ENCODE measurements at places on chromosomes 5 and 9. TPM values are rescaled to one million over a fixed set of nuclear protein-coding genes. Genes with fewer than 3 reads are reported as not detected.

BTNL8 gene
- not detected for total RNA-seq

- no peak for DNase-seq
Observed at GRCh38 chr9:68446836-68447235, 90.4 kb downstream of the PGM5 start.

RFX3 gene
- 35.6 TPM for total RNA-seq

SMIM33 gene
- total RNA-seq = not detected

GRCh38 chr9:135077497-135078200, 9.8 kb upstream of the OLFM1 start:
- DNase-seq = peak; percentile 44

CLIC3 gene
- 1.5 TPM for total RNA-seq

GRCh38 chr5:77645158-77645994, 6.9 kb upstream of the OTP start:
- peak; percentile 64 for DNase-seq

DNA sequence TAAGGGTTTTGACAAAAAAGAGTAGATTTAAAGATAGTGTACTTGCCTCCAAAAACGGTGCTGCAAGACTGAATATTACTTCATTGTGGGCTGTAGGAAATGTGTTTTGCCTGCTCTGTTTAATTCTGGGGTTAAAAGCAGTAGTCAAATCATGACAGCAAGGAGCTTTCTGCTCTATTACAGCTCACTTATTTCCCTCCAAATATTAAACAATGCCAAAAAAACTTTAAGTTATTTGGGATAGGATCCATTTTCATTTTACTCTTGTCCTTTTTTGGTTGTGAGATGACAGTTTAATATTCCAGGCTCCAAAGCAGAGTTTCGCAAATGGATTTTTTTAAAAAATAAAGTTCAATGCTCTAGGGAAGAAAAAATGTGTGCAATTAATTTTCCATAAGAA, 340.4 kb upstream of the RGMB start:
- no peak for DNase-seq

DNA sequence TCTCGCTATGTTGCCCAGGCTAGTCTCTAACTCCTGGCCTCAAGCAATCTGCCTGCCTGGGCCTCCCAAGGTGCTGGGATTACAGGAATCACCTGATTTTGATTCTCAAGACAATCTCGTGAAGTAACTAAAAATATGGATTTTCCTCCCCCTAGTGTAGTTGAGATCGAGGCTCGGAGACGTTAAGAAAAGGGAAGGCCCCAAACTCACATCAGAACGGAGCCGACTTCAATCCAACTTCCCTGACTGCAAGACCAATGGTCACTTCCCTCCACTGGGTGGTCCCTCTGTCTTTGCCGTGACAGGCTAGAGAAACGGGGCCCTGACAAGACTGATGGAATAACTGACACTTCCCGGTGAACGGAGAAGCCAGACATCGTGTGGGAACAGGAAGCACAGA, 28.3 kb downstream of the BARHL1 start:
- DNase-seq = no peak

- DNase-seq = no peak
Observed at GRCh38 chr9:13902286-13903066, 411.5 kb downstream of the NFIB start.

DNA sequence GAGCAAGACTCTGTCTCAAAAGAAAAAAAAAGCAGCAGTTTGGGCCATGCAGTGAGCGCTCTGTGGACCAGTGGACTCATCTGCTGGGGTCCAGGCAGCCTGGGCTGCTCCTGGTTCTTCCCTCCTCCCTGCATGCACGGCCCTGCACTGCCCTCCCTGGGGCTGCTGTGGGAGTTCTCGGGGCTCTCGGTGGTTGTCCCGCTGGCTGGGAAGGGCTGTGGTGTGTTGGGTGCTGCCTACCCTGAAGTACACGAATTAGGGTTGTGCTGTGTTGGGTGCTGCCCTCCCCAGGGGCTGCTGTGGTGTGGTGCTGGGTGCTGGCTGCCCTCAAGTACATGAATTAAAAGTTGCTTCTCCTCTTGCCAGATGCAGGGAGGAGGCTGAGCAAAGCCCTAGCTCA, 18.3 kb upstream of the CLPTM1L start:
- DNase-seq = no peak

DNA sequence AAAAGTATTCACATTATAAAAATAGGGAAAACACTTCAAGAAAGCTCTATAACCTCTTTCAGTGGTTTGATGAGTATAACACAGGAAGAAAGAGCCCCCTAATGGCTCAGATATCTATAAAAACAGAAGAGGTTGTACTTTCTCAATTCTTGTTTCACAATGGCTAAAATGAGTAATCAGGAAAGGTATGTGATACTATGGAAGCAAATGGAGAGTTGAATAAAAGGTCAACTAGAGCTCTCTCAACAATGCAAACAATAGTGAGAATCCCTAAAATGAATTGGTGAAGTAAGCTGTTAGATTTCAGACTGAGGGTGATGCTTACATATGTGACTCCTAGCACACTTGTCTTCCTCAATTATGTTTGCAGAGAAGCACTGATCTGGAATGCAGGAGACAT, 584.6 kb upstream of the CDH18 start:
- no peak for DNase-seq

GRCh38 chr5:137603356-137603755, 104.2 kb upstream of the SPOCK1 start:
- no peak for DNase-seq

MED7 gene
- total RNA-seq = 11.1 TPM

SLC1A3 gene
- 55.0 TPM for total RNA-seq

- no peak for DNase-seq
Observed at GRCh38 chr5:94782383-94782782, 163.9 kb downstream of the SLF1 start.

DNA sequence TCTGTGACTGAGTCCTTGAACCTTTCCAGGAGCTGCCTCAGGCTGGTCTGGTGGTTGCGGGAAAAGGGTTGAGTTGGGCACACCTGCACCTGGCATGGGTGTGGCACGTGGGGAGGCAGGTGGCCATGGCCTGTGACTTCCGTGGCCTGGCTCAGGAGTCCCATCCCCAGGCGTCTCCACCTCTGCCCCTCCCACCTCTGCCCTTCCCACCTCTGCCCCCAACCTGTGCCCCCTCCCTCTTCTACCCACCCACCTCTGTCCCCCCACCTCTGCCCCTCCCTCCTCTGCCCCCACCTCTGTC, 1.9 kb upstream of the QRFP start:
- no peak for DNase-seq

DNA sequence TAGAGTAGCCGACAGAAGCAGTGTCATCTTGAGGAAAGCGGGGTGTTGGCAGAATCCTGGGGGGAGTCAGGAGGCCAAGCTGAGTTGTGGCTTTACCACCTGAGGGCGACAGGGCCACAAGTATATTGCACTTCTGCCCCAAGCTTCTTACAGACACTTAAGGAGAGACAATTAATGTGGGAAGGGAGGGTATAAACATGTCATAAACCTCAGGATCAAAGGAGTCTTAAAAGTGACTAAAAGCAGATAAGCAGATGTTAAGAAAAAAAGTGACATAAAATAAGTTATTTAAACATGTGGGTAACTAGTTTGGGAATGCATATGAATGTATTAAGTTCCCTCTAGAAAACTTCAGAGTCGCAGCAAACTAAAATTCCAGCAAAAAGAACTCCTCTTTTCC, 63.9 kb downstream of the ERAP1 start:
- no peak for DNase-seq

PSMB7 gene
- total RNA-seq = 139 TPM

GRCh38 chr9:128819716-128820664, 1.7 kb downstream of the ENDOG start:
- no peak for DNase-seq

DNA sequence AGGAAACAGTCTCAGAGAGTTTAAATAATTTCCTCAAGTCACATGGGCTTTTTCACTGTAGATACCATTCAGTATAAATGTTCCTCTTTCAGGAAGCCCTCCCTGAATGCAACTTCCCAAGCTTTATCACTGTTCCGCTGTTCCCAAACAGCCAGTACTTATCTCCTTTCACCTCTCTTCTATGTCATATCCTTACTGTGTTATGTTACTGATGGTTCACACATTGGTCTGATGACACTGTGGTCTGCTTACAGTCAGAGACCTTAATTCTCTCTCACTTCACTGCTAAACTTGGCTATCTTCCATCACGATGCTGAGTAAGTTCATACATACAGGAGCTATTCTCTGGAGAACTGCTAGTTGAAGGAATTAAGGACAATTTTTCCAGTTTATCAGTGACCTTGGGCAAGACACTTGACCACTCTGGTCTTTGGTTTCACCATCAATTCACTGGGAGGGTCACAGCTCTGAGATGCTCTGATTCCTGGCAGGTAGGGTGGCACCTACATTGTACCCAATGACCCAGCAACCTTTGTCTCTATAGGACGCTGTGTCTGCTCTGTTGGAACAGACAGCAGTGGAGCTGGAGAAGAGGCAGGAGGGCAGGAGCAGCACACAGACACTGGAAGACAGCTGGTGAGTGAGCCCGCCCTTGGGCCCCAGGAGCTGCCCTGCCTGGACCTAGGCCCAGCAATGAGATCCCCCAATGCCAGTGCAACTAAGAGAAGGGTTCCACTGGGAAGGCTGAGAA, 42.1 kb upstream of the RARS1 start:
- no peak for DNase-seq

GRCh38 chr5:157689942-157690689, 18.8 kb downstream of the C5orf52 start:
- DNase-seq = no peak

PJA2 gene
- total RNA-seq = 69.2 TPM

GRCh38 chr5:5799826-5800225, 377.3 kb downstream of the ICE1 start:
- no peak for DNase-seq

DNA sequence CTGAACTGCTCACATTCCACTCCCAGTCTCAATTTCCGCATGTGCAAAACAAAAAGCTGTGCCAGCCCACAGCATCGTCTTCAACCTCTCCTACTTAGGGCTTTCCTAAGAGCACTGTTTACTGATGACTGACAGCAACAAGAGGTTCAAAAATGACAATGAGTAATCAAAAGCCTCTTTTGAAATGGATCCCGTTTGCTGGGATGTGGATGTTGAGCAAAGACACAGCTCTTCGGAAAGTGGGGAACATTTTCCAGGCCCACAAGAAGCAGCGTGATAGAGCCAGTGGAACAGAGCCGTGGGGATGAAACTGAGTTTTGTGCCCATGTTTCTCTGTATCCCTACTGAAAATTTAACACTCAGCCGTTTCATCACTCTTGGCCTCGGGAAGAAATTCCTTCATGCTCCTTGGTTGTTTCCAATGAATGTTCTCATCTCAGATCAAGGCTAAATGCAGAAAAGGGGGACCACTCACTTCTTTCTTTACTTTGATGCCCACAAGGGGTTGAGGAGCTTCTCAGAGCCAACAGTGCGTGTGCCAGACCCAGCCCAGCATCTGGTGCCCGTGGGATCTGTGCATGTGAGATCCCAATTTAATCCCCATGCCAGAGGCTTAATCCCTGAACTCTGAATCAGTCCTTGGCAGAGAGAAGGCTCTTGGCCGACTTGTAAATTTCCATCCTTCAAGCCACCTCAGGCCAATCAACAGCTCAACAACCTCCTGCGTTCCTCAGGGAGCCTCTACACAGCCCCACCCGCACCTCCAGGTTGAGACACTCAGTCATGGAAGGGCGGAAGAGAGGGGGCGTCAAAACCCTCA, 230.2 kb upstream of the DAPK1 start:
- DNase-seq = no peak

- DNase-seq = no peak
Observed at GRCh38 chr5:28903643-28904042, 1865.3 kb upstream of the CDH9 start.

- no peak for DNase-seq
Observed at GRCh38 chr9:91415290-91415689, 8.3 kb downstream of the NFIL3 start.

DNA sequence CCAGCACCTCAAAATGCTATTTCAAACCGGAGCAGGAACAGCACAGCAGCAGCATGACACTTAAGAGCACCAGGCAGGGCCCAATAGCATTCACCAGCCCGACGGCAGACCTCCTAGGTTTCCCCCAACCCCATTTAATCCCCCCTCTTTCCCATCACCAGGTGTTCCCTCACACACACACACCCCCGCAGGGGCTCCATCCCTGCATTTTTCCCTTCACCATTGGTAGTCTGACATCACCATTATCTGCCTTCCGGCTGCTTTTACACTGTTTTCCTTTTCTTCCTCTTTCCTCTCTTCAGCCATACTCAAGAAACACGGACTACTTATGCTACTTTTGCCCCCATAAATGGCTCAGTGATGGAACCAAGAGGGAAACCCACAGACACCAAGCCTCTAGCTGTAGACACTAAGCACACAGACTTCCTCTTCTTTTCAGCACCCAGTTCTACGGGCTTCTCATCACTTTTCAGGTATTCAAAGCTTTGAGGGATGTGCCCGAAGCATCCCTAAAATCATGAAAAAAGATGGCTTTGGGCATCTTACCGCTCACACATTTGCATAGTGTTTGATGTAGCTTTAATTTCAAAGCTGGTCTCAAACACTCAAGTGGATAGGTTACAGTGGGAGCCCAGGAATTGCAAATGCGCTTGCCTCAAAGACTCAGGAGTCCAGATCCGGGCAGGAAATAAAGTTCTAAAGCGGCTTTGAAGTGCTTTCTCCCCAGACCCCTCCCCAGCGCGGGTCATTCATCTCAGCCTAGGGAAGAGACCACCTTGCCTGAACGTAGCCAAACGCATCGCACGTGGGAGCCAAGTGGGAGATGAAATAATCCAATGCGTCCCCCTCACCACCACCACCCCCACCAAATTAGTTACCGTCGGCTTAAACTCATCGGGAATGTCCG, 141.5 kb downstream of the TSSK1B start:
- DNase-seq = no peak

DNA sequence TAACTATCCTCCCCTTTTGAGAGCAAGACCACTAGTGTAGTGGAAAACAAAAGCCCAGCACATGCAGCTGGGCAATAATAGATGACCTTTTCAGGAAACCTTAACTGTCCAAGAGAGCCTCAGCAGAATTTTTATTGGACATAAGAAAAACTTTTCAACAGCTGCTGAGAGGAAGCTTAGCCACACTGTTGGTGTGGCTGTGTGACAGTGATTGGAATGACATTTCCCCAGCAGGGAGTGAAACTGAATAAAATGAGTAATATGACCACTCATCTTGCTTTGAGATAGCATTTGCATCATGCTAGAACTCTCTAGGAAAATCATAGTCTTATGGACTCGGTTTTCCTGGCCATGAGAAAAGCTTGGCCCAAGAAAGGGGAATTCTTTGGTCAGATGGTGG, 687.8 kb downstream of the SLCO4C1 start:
- DNase-seq = no peak

AFF4 gene
- 117 TPM for total RNA-seq

BRD9 gene
- total RNA-seq = 58.9 TPM

- DNase-seq = no peak
Observed at GRCh38 chr5:83092619-83093018, 15.3 kb downstream of the XRCC4 start.

CDKN2A gene
- total RNA-seq = 86.1 TPM

DNA sequence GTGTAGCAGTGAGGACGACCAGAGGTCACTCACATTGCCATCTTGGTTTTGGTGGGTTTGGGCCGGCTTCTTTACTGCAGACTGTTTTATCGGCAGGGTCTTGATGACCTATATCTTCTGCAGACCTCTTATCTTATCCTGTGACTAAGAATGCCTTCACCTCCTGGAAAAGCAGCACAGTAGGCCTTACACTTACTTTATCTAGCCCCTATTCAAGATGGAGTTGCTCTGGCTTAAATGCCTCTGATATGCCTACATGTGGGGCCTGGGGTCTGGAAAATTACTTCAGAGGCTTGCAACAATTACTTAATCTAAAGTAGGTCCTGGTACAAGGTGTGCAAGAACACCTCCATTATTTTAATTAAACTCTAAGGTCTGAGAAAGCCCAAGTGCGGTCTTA, 86.9 kb upstream of the IL12B start:
- DNase-seq = no peak

CCL21 gene
- total RNA-seq = not detected
